ENCODE measurements at places on chromosomes 7 and 10. TPM values are rescaled to one million over a fixed set of nuclear protein-coding genes. Genes with fewer than 3 reads are reported as not detected.

BLNK gene
- 0.44 TPM for total RNA-seq

SPDYE3 gene
- not detected for total RNA-seq

DNA sequence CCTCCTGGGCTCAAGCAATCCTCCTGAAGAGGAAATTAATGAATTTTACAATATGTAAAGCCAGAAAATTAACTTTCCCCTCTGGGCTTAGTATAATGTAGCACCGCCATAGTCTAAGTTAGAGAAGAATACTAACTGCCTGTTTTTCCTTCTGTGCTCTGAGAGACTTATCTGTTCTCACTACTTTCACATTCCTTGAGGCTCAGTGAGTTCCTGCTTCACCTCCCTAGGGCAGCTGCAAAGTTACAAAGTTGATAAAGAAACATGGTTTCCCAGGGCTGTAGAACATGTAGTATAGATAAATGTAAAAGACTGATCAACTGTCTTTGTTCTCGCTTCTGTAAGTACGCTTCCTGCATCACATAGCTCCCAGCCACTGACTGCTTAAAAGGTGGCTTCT is 16.0 kb upstream of the OLAH start:
- no peaks in the 10 kb centered on the region for H3K36me3 ChIP-seq
- H3K4me1 ChIP-seq, result peaks cover 4% of the 10 kb centered on the region
- H3K4me3 ChIP-seq, result no peak overlapping the region
- DNase-seq, result no peak
- peaks cover 7% of the 10 kb centered on the region for H3K27me3 ChIP-seq

GRCh38 chr7:40015790-40016296 is 65.8 kb downstream of the CDK13 start:
- peaks cover 19% of the 10 kb centered on the region for H3K36me3 ChIP-seq
- H3K4me3 ChIP-seq, result no peak overlapping the region
- no peak overlapping the region for H3K27ac ChIP-seq
- H3K4me1 ChIP-seq, result peaks cover 10% of the 10 kb centered on the region

- no peak for DNase-seq
- no peaks in the 10 kb centered on the region for H3K36me3 ChIP-seq
- no peak overlapping the region for H3K27ac ChIP-seq
- H3K4me1 ChIP-seq, result no peaks in the 10 kb centered on the region
Observed at GRCh38 chr7:72405871-72406270, 6.3 kb downstream of the CALN1 start.

DNA sequence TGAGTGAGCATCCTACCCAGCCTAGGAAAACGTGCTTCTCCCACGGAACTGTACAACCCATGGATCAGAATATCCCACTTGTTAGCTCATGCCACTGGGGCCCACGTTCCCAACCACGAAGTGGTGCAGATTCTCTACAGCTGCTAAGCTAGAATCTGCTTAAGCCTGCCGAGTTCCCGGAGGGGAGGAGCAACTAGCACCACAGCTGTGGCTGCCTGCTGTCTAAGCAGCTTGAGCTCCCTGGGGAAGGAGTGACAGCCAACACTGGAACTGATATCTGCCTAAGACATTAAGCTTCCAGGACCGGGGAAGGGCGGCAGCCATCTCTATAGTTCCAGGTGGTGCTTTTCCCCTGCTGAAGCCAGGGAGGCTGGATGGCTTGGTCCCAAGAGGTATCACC is 334.7 kb upstream of the CHRM2 start:
- no peaks in the 10 kb centered on the region for H3K36me3 ChIP-seq
- H3K27ac ChIP-seq, result no peak overlapping the region
- H3K4me1 ChIP-seq, result no peaks in the 10 kb centered on the region
- H3K27me3 ChIP-seq, result no peaks in the 10 kb centered on the region

DNA sequence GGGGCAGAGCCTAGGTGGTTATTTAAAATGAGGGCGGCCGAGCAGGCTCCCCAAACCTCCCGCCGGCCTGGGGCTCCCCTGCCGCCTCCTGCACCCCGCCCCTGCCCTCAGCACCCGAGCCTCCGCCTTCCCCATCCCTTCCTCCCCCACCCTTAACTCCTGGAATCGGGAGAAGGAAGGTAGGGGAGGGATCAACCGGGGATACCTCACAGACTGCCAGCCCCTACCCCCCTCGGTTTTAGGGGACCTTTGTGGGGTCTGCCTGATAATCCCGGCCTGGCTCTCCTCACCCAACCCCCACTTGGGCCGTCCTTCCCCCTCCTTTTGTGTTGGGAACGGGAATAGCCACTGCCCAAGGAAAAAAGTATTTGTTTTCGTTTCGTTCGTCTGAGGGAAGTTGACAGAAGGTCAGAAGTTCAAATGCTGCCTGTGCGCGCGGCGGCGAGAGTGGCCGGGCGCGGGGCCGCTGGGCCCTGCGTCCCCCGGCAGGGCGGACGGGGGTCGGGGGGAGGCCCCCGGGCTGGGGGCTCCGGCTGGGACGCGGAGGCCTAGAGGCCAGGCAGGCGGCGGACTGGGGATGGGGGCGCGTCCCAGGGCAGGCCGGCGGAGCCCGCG is 2.8 kb downstream of the SHH start:
- H3K27ac ChIP-seq, result peak overlapping the region; percentile 54
- H3K4me3 ChIP-seq, result peak overlapping the region; percentile 56
- no peak for DNase-seq
- H3K27me3 ChIP-seq, result peaks cover 73% of the 10 kb centered on the region
- H3K4me1 ChIP-seq, result peaks cover 14% of the 10 kb centered on the region
- no peaks in the 10 kb centered on the region for H3K36me3 ChIP-seq

DNA sequence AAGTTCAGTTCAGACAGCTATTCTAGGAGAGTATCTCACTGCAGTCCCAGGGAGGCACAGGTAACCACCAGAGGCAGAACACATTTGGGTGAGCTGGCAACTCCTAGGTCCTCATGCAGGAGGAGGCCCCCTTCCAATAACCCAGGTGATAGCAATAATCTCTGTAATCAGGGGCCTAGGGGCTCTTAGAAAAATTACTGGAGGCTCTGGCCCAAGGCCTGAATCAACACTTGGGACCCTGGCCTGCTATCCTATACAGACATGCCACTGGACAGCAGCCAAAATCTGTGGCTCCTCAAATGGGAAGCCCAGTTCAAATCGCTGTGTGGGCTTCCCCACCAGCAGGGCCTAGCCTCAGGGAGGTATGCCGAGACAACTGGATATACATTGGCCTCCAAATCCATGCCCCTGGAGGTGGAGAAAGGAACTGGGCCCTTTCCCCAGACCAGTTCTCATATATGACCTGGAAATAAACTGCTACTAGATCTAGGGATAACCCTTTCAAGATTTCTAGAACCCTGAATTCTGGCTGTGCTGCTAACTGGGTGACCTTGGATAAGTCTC is 1.6 kb downstream of the AVPI1 start:
- H3K27ac ChIP-seq, result no peak overlapping the region
- no peak for DNase-seq
- no peak overlapping the region for H3K4me3 ChIP-seq
- peaks cover 4% of the 10 kb centered on the region for H3K27me3 ChIP-seq
- peaks cover 14% of the 10 kb centered on the region for H3K4me1 ChIP-seq
- H3K36me3 ChIP-seq, result no peaks in the 10 kb centered on the region

DNA sequence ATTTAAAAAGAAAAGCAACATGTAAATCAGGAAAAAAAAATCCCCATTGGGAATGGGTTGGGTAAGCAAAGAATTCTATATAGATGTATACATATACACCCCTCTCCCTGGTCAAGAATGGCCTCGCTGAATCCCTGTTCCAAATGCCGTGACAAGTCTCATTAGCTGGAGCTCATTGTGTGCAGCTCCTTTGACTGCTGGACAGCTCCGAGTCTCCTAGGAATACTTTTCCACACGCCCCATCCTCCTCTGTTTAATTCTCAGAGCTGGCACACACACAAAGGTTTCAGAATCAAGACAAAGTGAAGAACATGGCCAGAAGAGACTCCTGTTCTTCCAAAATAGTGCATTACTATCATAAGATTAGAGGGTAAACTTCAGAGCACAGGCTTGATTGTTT is 130.9 kb upstream of the MKLN1 start:
- H3K36me3 ChIP-seq, result no peaks in the 10 kb centered on the region
- H3K27ac ChIP-seq, result no peak overlapping the region
- peaks cover 8% of the 10 kb centered on the region for H3K4me1 ChIP-seq
- peaks cover 5% of the 10 kb centered on the region for H3K27me3 ChIP-seq
- H3K4me3 ChIP-seq, result no peak overlapping the region

Data from activated naive CD8-positive, alpha-beta T cell treated with anti-CD3 and anti-CD28 coated beads, Interleukin-2, amount 10 ng/mL, durations not matched to agents 7 days and 5 days (primary cell).